ENCODE measurements at places on chromosomes 7 and 10.

DNA sequence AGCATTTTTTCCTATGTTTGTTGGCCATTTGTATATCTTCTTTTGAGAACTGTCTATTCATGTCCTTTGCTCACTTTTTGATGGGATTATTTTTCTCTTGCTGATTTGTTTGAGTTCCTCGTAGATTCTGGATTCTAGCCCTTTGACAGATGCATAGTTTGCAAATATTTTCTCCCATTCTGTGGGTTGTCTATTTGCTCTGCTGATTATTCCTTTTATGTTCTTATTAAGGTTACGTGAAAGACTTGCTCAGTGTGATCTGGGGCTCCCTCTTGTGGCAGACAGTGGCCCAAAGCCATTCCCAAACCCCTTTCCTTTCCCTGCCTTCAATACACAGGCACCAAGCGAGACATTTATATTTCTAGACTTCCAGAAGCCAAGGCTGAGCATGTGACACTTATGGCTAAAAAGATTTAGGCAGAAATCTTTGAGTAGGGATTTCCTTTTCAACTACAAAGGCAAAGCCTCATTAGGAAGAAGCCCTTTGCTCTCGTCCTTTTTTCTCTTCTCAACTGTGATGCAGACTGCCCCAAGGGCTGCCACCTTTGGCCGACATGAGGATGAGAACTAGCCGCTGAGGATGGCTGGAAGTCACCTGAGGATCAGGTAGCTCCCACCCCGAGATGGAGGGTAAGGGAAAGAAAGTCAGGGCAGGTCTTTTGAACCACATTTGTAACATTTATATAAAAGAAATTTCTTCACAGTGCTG lies 23.6 kb downstream of the ST8SIA6 start:
- DNase-seq, result no peak

GRCh38 chr10:92849234-92849525 lies 860 bp downstream of the EXOC6 start:
- DNase-seq, result no peak

GRCh38 chr10:95253007-95253406 lies 37.8 kb downstream of the PDLIM1 start:
- no peak for DNase-seq

DNA sequence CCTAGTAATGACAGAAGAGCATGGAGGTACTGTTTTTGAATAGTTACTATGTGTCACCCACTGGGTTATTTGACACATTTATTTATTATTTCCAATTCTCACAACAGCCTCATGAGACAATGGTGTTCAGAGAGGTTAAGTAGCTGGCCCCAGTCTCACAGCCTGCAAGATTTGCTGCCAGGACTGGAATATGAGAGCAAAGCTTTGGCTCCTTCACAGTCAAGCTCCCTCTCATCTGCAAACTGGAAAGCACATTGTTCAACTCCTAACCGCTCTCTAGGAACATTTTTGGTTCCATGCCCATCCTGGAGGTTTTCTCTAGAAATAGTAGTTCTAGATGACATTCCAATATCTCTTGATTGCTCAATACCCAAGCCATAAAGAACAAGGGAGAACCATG lies 75.5 kb upstream of the CXCL12 start:
- DNase-seq, result no peak

- no peak for DNase-seq
These were observed 8.3 kb downstream of the TRPV6 start for GRCh38 chr7:142876991-142877910.

DNA sequence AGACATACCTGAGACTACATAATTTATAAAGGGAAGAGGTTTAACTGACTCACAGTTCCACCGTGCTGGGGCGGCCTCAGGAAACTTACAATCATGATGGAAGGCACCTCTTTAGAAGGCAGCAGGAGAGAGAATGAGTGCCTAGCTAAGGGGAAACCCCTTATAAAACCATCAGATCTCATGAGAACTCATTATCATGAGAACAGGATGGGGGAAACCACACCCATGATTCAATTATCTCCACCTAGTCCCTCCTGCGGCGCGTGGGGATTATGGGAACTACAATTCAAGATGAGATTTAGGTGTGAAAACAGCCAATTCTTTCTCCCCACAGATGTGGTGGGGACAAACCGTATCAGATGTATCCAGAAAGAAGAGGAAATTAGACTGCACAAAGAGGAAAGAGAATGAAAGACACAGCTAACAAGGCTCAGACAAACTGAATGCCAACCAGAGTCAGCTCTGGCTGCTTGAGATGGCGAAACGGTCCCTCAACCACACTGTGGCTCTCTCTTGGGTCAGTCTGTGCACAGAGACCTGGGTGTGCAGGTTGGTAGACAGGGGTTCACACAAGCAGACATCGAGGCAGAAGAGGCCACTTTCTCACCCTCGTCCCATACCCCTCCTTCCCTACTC lies 375.6 kb downstream of the SFMBT2 start:
- peak; percentile 19 for DNase-seq

DNA sequence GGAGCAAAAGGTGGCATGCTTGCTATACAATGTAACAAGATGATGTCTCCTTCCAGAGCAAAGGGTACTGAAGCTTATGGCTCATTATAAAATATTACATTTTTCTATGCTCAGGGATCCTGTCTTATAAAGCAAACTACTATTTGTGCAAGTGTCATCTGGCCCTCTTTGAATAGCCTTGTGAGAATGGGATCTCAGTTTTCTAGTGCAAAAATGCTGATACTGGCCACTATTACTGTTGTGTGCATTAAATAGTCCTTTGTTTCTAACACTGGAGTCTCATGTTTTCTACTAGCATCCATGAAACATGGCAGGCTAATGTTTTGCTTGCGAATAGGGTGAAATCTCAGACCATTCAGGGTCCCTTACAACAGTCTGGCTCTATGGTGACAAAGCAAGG lies 823.0 kb downstream of the REEP3 start:
- DNase-seq, result no peak

Data from activated CD8-positive, alpha-beta memory T cell treated with anti-CD3 and anti-CD28 coated beads for 4 hours (primary cell).